ENCODE measurements at places on chromosomes 16 and 17. TPM values are rescaled to one million over a fixed set of nuclear protein-coding genes. Genes with fewer than 3 reads are reported as not detected.
A peak's percentile ranks its signal among the peaks of the same experiment; 100 is the strongest.

DNA sequence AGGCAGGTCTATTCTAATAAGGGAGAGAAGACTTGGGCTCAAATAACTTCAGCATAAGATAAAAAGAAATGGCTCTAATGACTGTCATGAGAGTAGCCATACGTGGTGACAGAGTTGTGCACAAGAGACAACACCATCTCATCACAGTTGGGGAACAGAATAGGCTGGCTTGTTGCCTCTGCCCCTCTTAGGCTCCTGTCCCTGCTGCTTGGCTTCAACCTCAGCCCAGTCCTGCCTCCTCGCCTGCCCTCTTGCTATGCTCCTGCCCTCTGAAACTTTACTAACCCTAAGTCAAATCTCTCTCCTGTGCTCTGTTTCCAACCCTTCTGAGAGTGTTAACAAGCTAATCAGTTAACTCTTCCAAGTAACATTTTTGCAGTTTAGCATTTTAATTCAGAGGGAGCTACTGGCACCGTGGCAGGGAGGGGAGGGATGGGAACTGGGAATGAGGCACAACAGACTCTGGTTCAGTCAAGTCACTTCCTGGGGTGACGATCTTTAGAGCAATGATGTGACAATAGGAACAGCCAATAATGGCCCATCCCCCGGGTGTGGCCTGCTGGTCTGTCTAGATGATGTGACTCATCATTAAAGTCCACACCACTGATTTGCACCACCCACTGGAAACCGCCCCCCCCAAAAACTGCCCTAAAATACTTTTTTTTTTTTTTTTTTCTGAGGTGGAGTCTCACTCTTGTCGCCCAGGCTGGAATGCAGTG lies 35.5 kb downstream of the DNAH17 start:
- H3K4me1 ChIP-seq, result no peaks in the 10 kb centered on the region
- no peaks in the 10 kb centered on the region for H3K27me3 ChIP-seq
- H3K4me3 ChIP-seq, result no peak overlapping the region
- DNase-seq, result no peak
- H3K36me3 ChIP-seq, result no peaks in the 10 kb centered on the region
- H3K27ac ChIP-seq, result no peak overlapping the region

TRAF4 gene
- 167 TPM for total RNA-seq

- H3K4me1 ChIP-seq, result peaks cover 53% of the 10 kb centered on the region
- peaks cover 3% of the 10 kb centered on the region for H3K36me3 ChIP-seq
- no peaks in the 10 kb centered on the region for H3K27me3 ChIP-seq
Measured at GRCh38 chr16:9091867-9092281, 430 bp downstream of the HAPSTR1 start.

GRCh38 chr16:3459401-3460090 lies 16.1 kb downstream of the NAA60 start:
- peak overlapping the region; percentile 87 for H3K4me3 ChIP-seq
- no peaks in the 10 kb centered on the region for H3K27me3 ChIP-seq
- H3K4me1 ChIP-seq, result peaks cover 79% of the 10 kb centered on the region
- no peaks in the 10 kb centered on the region for H3K36me3 ChIP-seq
- peak overlapping the region; percentile 99 for H3K27ac ChIP-seq
- DNase-seq, result peak; percentile 35

- H3K27me3 ChIP-seq, result no peaks in the 10 kb centered on the region
- no peak overlapping the region for H3K27ac ChIP-seq
- H3K4me3 ChIP-seq, result no peak overlapping the region
Measured at GRCh38 chr16:21166561-21166961, 8.1 kb downstream of the LDAF1 start.

DNA sequence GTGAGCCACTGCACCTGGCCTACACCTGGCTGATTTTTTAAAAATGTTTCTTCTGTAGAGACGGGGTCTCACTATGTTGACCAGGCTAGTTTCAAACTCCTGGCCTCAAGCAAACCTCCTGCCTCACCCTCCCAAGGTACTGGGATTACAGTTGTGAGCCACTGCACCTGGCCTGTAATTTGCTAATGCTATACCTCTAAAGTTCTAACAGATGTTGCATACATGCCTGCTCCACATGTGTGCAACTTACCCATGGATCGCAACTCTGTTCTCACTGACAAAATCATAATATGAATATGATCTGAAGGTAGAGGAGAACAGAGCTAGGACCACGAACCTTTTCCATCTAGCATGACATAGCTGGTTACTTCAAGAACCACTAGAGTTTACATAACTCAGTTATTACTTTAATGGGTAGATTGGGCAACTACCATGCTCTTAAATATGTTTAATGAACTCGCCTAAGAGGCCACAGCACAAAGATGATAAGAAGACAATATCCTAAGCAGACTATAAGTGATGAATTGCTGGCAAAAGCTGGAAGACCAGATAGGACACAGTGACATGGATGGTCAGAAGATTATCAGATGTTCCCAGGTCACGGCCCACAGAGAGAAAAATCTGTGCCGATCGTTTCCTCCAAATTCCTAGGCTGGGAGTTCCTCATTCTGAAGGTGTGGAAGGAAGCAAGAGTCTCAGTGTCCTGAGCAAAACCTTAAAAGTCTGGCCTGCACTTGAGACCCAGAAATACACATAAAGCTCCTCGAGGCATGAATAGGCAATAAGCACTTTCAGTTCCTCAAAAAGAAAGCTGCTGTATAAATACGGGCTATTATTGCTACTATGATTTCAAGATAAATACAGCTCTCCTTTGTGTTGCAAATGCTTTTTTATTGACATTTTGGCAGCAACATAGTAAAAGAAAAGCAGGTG lies 53.6 kb upstream of the ICAM2 start:
- H3K27me3 ChIP-seq, result no peaks in the 10 kb centered on the region
- peak overlapping the region; percentile 81 for H3K27ac ChIP-seq

- no peak overlapping the region for H3K27ac ChIP-seq
- no peak overlapping the region for H3K4me3 ChIP-seq
- peaks cover 27% of the 10 kb centered on the region for H3K27me3 ChIP-seq
Measured at GRCh38 chr17:80446645-80447405, 29.6 kb downstream of the NPTX1 start.

- H3K4me1 ChIP-seq, result peaks cover 15% of the 10 kb centered on the region
- peaks cover 55% of the 10 kb centered on the region for H3K36me3 ChIP-seq
- DNase-seq, result peak; percentile 29
- no peak overlapping the region for H3K4me3 ChIP-seq
- no peak overlapping the region for H3K27ac ChIP-seq
- no peaks in the 10 kb centered on the region for H3K27me3 ChIP-seq
Measured at GRCh38 chr16:69348222-69348621, 3.4 kb downstream of the TMED6 start.

GRCh38 chr16:50669741-50670140 lies 11.4 kb downstream of the SNX20 start:
- DNase-seq, result no peak
- no peak overlapping the region for H3K4me3 ChIP-seq
- peaks cover 10% of the 10 kb centered on the region for H3K4me1 ChIP-seq
- H3K27ac ChIP-seq, result no peak overlapping the region
- no peaks in the 10 kb centered on the region for H3K27me3 ChIP-seq
